ENCODE measurements at places on chromosomes 7 and 10.
A peak's percentile ranks its signal among the peaks of the same experiment; 100 is the strongest.

- no peak for DNase-seq
These were observed 26.1 kb downstream of the GNAT3 start for GRCh38 chr7:80485721-80486120.

DNA sequence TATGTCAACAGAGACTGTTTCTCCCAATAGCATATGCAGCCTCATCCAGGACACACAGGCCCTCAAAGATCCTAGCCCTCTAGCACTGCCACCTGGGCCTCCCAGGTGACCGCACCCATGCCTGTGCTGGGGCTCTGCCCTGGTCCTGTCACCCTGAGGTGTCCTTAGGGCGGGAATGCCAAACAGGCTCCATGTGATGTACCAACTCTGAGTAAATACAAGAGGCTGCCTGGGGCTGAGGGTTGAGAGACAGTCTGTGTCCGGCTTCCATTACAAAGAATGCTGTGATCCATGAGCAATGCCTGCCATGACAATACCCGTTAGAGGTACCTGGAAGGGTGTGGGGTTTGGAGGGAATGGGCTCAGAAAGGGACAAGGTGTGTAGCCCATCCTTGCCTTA, 83.0 kb upstream of the KAT6B start:
- DNase-seq, result no peak

DNA sequence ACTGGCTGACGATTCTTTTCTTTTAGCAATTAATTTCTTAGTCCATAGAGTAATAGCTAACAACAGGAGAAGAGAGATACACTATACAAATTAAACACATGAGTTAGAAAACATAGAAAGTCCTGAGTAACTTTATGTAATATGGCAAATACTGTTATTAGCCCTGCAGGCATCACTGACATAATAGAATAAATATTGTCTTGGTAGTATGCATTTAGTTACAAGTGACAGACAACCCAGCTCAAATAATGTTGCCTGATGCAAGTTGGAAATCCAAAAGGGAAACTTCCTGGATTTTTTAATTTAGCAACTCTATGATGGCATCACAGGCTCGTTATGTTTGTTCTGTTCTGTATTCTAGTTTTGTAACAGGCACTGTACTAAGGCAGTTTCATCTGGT, 95.1 kb downstream of the DKK1 start:
- DNase-seq, result no peak

- DNase-seq, result no peak
These were observed 13.5 kb downstream of the SFMBT2 start for GRCh38 chr10:7397049-7398035.

DNA sequence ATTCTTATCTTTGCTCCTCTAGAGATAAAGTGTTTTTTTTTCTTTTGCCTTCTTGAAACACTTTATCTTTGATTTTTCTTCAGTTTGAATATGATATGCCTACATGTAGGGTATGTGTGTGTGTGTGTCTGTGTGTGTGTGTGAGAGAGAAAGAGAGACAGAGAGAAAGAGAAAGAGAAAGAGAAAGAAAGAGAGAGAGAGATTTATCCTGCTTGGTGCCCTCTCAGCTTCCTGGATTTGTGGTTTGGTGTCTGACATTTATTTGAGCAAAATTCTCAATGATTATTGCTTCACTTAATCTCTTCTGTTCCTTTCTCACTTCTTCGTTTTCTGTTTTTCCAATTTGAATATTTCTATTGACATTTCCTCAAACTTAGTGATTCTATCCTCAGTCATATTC, 60.3 kb downstream of the RAB18 start:
- DNase-seq, result no peak

DNA sequence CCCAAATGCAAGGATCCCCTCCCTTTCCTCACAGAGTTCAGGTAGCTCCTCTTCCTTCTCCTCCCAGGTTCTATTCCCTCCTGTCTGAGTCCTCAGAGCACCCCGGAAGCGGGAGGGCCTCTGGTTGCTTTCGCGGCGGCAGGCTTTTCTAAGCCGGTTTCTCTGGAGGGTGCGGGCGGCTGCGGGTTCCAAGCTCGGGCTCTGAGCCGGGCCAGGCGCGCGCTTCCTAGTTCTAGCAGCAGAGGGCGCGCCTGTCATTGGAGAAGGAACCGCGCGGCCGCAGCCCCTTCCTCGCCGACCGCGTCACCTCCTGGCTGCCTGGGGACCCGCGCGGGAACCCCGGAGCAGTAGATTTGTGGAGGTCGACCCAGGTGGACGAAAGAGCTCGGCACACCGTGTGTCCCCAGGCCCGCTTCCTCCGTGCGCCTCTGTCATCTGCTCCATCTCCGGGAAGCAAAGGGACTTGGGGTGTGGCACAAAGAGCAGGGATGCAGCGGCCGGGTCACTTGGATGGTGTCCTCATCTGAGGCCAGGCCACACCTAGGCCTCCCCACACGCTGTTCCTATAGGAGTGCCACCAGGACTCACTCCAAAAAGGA, 389.0 kb upstream of the PODXL start:
- peak; percentile 68 for DNase-seq

- DNase-seq, result no peak
These were observed 21.8 kb upstream of the KIF5B start for GRCh38 chr10:32077896-32078485.

DNA sequence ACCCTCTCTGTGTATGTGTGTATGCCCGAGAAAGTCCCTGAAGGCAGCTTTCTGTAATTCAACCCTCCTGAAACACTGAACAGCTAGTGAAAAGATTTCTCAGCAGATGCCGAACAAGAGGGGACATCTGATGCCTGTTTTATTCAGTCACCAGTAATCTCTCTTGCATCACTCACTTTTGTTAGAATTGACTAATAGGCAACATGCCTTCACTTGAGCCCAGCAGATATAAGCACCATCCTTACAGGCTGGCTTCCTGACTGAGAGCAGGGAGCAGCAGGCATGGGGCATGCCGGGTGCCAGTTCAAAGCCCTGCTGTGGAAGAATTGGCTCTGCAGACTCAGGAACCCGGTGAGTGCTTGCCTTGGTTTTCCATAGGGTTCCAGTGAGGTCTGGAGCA, at the start of gene ABCA13:
ABCA13 (plus strand) TSS at position 257 of the 400 bp plus-strand sequence; CDS start at position 283, 26 bp downstream.
- DNase-seq, result no peak

DNA sequence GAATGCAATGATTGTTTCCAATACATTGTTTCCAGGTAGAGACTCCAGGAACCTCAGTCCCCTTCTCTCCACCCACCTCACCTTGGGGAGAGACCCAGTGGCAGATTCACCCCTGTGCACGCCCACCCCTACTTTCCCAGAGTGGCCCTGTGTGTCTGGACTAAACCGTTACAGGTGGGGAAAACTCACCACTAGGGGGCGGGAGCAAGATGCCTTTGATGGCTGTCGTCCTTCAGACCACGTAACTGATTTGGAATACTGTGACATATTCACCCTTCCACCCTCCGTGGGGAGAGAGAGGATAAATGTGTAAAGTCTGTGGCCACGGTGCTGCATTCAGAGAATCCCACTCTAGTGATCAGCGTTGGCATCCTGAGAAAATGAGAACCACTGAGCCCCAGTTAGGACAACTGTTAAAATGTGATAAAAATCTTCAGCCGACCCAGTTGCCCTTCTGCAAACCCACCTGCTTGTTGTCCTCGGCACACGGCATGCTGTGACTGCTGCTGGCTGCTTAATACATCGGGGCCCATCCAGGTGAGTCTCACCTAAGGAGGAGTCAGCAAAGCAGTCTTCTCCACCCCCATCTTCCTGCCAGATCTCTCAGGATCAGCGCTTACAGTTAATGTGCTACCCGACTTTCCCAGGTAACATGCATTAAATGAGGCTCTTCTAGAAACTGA, 41.5 kb upstream of the NMT2 start:
- peak; percentile 89 for DNase-seq

DNA sequence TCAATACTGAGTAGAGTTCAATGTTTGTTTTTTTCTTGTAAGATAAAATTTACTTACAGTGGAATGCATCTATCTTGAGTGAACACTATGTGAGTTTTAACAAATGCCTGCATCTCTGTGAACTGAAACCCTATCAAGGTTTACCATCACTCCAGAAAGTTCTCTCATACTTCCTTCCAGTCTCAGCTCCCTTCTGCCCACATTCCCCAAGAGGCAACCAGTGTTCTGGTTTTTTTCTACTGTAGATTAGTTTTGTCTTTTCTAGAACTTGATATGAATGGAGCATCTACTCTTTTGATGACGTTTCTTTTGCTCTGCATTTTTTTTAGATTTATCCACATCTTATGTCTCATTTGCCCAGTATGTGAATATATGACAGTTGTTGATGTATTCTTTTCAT, 17.1 kb downstream of the WIPI2 start:
- DNase-seq, result no peak

- no peak for DNase-seq
These were observed 630.1 kb downstream of the CALN1 start for GRCh38 chr7:71782051-71782450.

DNA sequence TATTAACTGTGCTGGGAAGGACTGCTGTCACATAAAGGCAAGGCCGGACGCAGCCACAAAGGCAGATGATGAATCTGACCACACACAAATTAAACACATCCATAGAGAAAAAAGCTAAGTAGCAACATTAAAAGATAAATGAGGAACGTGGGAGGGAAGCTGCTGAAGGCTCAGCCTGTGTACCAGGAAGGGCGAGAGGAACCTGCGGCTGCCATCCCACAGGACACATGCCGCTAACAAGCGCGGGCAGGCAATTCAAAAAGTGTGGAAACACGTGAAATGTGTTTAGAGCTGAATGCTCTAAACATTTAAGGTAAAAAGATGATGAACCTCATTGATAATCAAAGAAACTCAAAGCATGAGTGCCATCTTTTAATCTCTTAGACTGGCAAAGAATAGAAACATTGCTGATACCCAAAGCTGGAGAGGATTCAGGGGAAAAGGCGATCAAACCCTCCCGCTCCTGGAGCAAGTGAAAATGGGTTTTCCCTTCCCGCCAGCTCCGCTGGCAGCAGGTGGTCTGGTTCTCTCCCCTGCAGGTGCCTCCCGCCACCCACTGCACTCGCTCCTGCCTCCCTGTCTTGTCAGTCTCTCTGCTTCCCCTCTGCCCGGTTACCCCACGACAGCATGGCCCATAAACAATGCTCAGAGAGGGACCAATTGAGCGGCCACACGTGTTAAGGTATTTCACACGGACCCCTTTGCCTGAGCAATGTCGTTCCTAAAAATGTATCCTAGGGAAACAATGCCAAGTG, 4.2 kb downstream of the STK32C start:
- DNase-seq, result peak; percentile 35

DNA sequence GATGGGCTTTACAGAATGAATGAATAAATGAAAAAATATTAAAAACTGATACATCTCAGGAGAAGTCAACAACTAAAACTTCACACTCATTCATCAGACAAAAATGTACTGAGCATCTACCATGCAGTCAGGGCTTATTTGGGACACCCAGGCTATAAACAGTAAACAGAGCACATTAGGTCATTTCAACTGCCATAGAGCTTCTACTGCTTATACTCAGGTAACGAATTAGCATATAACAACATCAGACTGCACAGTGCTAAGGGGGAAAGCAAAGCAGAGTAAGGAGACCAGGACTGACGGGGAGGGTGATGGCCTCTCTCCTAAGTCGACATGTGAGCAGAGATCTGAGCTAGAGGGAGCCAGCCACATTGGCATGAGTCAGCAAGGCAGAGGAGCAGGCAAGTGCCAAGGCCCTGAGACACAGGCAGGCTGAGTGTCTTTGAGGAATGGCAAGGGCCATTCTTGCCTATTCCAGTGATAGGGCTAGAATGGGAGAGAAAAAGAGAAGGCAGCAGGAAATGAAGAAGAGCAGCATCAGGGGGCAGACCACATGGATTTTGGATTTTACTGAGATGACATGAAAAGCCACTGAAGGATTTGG, 528.9 kb downstream of the PARD3 start:
- no peak for DNase-seq

GRCh38 chr10:26703096-26703495, 5.6 kb downstream of the PDSS1 start:
- DNase-seq, result no peak

GRCh38 chr10:62048919-62049623, 147.6 kb downstream of the ARID5B start:
- DNase-seq, result peak; percentile 89

GRCh38 chr10:95864906-95865813, 42.6 kb upstream of the CC2D2B start:
- DNase-seq, result peak; percentile 8

GRCh38 chr10:3126741-3127346, 45.7 kb downstream of the PITRM1 start:
- peak; percentile 67 for DNase-seq

DNA sequence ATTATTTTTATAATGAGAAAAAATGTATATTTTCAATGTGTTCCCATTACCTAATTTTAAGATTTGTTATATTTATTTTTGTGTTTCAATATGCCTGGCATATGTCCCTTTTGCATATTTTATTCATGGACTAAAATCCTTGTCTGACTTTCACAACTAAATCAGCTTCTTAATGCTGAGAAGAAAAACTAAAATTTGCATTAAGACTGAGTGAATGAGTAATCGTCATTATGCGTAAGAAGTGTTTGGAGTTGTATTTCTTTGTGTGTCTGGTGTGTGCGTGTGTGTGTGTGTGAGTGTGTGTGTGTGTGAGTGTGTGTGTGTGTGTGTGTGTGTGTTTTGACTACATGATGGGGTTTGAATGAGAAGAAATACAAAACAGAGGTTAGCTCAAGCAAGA, 201.7 kb upstream of the SP8 start:
- DNase-seq, result no peak

- DNase-seq, result no peak
These were observed 5.6 kb downstream of the SNX13 start for GRCh38 chr7:17934612-17935240.

GRCh38 chr10:122454071-122454470, 382 bp upstream of the ARMS2 start:
- no peak for DNase-seq

DNA sequence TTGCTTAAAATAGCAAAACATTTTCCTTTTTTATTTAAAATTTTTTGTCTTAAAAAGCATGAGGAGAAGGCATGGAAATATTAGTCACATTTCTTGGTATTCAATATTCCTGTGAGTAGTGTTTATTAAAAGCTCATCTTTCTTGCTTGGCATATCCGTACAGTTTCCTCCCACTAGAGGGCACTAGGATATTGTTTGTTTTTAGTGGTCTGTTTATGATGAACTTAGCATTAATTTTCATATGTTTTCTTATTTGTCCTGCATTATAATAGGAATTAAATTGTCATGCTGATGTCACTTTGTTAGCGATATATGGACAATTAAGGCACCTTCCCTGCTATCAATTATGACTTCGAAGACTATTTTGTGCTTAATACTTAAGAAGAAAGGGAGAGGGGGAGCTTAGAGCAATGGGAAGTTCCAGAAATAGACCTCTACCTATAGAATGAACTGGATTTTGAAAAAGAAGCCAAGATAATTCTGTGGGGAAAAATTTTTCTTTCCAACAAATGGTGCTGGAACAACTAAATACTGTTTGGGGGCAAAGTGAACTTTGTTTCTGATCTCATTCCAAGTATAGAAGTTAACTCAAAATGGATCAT, 91.0 kb upstream of the STRIP2 start:
- DNase-seq, result peak; percentile 43

All from head of caudate nucleus (tissue), 42 donors.